ENCODE measurements at places on chromosomes 11 and 22.
A peak's percentile ranks its signal among the peaks of the same experiment; 100 is the strongest.

DNA sequence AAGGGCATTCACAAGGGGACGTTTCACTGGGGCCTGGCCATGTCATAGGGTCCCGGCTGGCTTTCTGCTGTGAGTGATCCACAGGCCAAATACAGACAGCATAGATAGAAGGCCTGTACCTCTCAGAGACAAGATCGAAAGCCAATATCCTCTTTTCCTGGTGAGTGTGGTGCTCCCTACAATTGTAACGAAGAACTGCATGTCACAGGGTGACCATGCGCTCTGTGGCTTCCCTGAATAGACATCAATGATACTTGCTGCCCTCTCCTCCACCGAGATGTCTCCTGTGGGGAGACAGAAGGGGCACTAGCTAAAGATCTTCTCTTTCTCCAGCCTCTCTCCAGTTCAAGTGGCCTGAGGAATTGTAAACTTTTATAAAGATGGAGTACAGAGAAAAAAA lies 226.1 kb upstream of the POU2AF2 start:
- DNase-seq = no peak

- DNase-seq = no peak
Measured at GRCh38 chr22:36520423-36520822, 8.5 kb downstream of the EIF3D start.

DNA sequence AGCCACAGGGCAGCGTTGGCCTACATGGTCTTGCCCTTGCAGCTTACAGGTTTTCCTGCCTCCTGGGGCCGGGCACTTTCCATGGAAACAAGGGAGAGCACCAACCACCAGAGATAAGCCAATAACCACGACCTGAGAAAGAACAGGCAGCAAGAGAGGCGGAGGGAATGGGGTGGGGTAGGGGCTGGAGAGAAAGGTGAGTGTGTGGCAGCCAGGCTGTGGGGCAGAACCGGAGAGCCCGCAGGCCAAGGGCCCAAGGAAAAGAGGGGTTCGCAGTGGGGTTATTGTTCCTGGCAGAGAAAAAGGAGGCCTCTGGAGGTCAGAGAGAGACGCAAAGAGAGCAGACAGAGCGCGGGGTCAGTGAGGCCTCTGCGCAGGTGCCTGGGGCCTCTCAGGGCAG lies 33.2 kb downstream of the LRRC74B start:
- DNase-seq = no peak

- DNase-seq = no peak
Measured at GRCh38 chr11:115682101-115682500, 177.9 kb upstream of the CADM1 start.

GRCh38 chr22:17570851-17571631 lies 7.7 kb downstream of the SLC25A18 start:
- no peak for DNase-seq

GRCh38 chr11:75524665-75525432 lies 892 bp downstream of the GDPD5 start:
- peak; percentile 25 for DNase-seq

DNA sequence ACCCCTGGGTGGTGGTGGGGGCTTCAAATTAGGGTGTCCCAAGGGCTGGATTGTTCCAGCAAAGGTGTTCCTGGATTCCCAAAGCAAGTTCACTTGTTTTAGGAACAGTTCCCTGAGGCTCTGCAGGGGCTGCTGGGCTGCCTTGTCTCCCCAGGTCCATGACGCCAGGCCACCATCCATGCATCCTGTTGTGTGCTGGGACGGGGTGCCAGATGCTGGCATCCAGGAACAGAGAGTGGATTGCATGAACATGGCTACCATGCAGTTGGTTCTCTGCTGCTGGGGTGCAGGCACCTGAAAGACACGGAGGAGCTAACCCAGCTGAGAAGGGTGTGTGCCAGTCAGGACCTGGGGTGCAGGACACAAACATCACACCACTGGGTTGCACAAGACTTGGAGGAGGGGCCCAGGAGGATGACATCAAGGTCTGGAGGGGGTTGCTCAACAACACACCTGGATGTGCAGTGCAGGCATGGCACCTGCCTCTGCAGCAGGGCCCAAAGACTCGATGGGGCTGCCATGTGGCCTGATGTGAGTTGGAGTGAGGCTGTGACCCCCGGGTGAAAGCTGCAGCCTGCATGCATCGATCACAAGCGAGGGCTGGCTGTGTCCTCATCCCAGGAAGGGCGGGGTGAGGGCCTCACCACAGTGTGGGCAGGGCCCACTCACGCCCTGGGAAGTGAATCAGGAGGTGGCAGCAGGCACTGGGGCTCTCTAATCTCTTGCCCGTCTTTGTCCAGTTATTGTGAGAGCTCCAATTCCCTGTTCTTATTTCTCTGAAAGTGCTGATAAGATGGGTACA lies 74.0 kb upstream of the CLDN5 start:
- no peak for DNase-seq

- no peak for DNase-seq
Measured at GRCh38 chr11:16722581-16723344, 15.7 kb upstream of the C11orf58 start.

GRCh38 chr22:33461698-33462434 lies 403.7 kb upstream of the SYN3 start:
- no peak for DNase-seq

DNA sequence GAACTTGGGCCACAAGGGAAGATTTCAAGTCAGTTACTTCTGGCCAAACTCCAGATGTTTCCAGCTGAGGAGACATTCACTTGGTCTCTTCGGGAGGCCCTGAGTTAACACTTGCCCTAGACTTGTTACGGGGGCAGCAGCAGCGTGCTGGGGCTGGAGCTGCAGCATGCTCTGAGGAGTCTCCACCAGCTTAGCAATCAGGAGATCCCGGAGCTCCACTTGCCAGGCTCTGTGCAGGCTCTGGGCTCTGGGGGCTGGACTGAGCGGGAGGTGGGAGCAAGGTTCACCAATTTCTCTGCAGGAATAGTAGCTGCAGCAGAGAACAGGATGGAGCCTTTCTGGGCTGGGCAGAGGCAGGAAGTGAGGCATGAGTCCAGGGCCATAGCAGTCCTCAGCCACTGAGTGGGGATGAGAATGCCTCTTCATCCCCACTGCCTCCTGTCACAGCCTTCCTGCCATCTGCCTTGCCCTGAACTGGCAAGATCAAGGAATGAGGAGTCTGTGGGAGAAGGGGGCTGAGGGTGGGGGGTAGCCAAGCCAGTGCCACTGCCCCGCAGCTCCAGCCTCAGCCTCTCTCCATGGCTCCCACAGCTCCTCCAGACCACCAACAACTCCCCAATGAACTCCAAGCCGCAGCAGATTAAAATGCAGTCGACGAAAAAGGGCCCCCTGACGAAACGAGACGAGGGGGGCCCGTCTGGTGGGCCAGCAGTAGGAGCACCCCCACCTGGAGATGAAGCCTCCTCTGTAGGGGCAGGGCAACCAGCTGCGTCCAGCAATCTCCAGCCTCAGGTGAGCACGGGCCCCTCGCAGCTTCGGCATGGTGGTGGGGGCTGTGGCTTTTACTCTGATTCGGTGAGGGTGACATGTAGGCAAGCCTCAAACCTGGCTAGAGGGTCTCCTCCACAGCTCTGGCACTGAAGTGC lies 23.4 kb downstream of the GTPBP1 start:
- DNase-seq = no peak

GRCh38 chr11:73225001-73225686 lies 7.1 kb downstream of the P2RY2 start:
- no peak for DNase-seq

GRCh38 chr11:119638851-119639250 lies 90.1 kb downstream of the NECTIN1 start:
- DNase-seq = no peak

DNA sequence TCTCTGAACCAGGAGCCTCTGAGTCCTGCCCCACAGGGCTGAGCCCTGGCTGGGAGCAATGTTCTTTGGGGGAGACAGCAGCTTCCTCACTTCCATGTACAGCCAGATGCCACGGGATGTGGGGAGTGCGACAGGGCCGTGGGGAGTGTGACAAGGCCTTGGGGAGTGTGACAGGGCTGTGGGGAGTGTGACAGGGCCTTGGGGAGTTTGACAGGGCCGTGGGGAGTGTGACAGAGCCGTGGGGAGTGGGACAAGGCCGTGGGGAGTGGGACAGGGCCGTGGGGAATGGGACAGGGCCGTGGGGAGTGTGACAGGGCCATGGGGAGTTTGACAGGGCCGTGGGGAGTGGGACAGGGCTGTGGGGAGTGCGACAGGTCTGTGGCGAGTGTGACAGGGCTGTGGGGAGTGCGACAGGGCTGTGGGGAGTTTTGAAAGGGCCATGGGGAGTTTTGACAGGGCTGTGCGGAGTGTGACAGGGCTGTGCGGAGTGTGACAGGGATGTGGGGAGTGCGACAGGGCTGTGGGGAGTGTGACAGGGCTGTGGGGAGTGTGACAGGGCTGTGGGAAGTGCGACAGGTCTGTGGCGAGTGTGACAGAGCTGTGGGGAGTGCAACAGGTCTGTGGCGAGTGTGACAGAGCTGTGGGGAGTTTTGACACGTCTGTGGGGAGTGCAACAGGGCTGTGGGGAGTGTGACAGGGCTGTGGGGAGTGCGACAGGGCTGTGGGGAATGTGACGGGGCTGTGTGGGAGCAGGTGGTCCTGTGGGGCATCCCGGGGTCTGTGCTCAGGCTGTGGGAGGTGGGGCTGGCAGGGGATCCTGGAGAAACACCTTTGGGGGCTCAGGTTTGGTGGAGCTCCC lies 6.6 kb upstream of the KRTAP5-6 start:
- DNase-seq = no peak

- no peak for DNase-seq
Measured at GRCh38 chr11:110323786-110324185, 27.4 kb upstream of the RDX start.

DNA sequence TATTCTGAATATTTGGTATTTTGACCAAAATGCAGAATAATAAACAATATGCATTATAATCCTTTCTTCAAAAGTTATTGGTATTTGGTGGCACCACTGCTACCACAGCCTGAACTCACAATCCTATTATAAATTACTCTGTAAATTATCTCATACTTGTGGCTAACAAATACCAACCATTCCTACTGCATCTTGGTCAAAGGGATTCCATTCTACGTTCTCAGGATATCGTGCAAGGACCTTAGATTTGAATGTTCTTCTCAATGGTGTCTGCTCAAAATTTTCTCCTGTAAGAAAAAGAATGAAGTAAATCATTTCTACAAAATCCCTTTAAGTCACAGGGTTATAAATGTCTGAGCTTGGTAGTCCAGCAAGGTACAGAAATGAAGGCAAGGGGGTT lies 58.7 kb downstream of the DENND5A start:
- no peak for DNase-seq

DNA sequence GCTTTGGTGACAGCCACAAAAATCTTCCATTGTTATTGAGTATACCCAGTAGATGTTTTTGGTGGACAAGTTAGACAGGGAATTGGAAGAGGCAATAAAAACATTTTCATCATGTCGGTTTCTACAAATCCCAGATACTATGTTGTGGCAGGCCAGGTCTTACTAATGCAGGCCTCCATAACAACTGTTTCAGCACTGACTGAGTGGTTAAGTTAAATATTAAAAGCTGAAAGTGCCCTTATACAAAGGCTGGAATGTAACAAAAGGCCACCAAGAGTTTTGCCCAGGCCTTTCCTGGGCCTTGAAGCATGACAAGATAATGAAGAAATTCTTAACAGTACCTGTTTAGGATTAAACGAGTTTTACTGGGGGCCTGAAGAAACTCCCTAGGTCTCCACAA lies 29.3 kb downstream of the DMC1 start:
- DNase-seq = no peak

DNA sequence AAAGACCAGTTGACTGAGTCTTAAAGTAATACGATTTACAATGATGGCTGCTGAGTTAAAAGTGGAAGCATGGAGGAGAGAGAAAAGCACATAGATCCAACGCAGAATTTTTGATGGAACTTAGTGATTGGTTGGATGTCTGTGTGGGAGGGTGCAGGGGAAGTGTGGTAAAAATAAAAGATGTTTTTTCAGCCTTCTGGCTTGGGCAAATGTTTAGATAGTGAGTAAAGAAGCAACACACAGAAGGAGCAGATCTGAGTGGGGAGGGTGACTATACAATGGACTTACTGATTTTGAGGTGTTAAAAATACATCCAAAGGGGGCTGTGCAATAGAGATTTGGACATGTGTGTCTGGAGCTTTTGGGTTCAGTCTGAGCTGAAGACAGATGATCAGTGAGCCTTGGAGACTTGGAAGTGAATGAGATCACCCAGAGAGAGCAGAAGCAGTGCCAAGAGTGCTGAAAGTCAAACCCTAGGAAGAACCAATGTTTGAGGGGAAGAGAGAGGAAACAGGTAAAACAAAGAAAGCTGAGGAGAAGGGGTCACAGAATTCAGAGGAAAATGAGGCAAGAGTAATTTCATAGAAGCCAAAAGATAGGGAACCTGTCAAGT lies 8.6 kb downstream of the GRIA4 start:
- DNase-seq = no peak

DNA sequence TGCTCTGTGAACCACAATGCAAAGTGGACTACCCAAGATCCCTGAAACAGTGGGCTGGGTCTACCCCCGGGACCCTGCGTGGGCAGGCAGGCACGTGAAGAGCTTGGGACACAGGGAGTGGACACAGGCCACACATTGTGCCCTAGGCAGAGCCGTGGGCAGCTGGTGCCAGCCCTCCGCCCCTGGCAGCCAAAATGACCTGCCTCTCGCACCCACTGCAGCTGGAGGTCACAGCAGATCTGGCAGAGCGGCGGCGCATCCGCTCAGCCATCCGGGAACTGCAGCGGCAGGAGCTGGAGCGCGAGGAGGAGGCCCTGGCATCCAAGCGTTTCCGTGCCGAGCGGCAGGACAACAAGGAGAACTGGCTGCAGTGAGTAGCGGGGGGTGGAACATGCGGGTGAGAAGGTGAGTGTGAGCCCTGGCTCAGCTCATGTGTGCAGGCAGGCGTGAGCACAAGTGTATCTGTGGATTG lies 6.7 kb downstream of the SMTN start:
- no peak for DNase-seq

DNA sequence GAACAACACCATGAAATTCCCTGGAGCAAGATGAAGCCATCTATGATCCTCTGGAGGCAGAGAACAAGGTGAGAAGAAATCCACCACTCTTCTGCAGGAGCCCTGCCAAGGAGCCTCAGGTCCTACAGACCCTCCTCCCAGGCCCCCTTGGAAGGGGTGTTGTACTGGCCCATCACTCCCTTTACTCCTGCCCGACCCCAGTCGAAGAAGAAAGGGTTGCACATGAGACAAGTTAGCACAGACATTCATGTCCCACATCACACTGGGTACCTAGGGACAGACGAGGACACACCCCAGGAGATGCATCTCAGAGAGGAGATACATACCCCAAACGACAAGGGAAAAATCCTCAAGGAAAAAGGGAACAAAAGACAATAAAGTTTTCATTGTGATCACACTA lies 82.8 kb upstream of the NARS2 start:
- no peak for DNase-seq
